ENCODE measurements at places on chromosomes 2 and 18.

DNA sequence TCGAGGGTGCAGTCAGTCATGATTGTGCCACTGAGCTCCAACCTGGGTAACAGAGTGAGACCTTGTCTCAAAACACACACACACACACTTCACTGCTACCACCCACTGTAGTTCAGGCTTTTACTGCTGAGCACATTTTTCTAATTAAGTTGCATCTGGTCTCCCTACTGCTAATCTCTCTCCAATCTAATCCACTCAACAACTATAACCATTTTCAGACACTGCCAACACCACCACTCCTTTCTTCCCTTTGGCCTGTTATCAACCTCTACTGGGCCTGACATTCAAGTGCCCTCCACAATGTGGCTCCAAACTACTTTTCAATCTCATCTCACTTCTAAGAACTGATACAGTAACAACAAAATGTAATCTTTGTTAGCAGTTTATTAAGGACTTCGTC, 44.8 kb downstream of the RMP24 start:
- DNase-seq, result no peak

- DNase-seq, result no peak
These were observed 93.7 kb downstream of the TMEM17 start for GRCh38 chr2:62412347-62412742.

DNA sequence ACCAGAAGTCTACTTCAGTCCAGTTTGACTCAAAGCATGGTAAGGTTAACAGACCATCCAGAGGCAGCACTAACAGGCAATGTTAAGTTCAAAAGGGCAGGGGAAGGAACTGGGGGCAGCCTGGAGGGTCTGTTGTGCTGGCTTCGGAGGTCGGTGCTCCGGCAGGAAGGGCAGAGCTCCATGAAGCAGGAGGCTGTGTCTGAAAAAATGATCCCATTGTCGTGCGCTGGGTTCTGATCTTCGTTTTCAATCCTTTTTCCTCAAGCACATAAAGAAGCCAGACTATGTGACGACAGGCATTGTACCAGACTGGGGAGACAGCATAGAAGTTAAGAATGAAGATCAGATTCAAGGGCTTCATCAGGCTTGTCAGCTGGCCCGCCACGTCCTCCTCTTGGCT, 21.9 kb upstream of the DLX1 start:
- no peak for DNase-seq

DNA sequence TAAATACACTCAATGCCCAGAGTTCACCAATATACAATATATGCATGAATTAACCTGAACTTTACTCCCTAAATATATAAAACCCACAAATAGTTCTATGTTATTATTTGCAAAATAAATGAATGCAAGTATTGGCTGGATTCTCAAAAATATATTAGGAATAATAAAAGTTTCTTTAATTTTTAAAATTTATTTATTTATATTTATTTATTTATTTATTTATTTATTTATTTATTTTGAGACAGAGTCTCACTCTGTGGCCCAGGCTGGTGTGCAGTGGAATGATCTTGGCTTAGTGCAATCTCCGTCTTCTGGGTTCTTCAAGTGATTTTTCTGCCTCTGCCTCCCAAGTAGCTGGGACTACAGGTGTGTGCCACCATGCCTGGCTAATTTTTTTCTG, 88.7 kb upstream of the TMEFF2 start:
- DNase-seq, result no peak

DNA sequence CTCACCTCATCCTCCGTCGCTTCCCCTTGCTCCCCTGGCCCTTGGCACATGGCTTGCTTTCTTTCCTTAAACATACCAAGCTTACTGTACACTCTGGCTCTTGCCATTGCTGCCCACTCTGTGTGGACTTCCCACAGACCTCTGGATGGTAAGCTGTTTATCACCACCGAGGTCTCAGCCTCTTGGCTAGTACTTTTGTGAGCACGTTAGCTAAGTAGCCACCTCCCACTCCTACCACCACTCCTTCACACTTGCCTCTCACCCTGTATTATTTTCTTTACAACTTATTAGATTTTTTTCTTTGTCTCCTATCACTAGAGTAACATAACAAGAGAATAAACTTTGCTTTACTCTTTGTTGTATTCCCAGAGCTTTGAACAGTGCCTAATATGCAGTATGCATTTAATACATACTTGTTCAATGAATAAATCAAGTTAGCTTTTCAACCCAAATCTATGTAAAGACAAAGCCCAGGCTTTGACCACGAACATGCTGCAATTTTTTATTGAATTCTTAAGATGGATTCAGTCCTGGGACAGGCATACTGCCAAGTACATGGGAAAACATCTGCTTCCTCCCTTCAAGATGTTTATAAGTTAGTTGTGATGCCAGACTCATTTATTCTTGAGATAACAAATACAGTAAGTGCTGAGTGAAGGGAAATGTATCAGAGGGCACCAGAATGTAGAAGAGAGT, 25.0 kb upstream of the MSGN1 start:
- no peak for DNase-seq

- DNase-seq, result no peak
These were observed 95.1 kb downstream of the DYM start for GRCh38 chr18:49365346-49365745.

DNA sequence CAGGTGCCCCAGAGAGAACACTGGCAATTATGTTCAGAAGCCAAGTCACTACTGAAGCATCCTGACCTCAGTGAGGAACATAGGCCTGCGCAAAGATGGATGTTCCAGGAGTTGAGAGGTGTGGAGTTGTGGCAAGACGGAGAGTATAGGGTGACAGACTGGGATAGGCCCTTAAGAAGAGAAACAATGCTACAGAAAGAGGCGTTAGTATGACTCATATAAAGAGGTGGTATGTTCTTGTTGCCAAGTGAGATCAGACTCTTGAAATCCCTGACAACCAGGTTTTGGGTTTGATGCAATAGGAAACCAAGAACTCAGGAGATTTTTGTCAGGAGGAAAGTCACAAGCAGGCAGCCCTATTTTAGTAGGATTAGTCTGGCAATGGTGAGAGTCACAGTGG, 185.6 kb downstream of the RIT2 start:
- no peak for DNase-seq

DNA sequence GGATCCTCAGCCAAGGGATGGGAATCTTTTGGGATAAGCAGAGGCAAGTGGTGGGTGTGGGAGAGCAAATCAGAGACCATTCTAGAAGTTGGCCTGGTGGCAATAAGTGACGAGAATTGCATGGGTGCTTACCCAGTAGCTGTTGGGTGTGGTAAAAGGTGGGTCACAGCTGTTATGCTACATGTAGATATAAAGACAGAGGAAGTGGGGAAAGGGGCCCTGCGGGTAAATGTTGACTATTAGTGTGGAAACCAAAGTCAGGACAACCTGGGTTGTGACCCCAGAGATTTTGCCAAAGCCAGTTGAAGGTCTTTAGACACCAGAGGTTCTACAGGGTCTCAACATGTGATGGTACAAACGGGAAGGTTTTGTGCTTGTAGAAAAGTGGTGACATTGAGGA, 443.6 kb upstream of the HNRNPA3 start:
- no peak for DNase-seq

GRCh38 chr2:219664944-219665343, 37.5 kb downstream of the SLC4A3 start:
- no peak for DNase-seq

GRCh38 chr18:12571630-12572029, 86.3 kb downstream of the SPIRE1 start:
- DNase-seq, result no peak

DNA sequence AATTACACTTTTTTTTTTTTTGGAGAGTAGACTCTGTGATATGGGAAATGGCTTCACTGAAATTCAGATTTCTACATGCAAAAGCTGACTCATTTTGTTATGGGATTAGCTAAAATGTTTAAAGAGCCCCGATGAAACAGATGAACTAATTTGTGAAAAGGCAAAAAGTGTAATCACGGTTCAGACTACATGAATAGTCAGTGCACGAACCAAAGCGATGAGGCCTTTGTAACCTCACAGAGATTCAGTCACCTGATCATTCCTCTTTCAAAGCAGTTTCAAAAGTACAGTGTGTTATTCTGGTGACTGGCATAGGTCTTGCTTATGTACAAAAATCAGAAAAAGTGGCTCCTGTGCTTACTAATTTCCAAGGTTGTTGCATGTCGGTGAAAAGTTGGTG, 44.6 kb downstream of the TGIF1 start:
- DNase-seq, result no peak

- no peak for DNase-seq
These were observed 289.9 kb downstream of the NBAS start for GRCh38 chr2:15271276-15271675.

- DNase-seq, result no peak
These were observed 4.6 kb upstream of the SEH1L start for GRCh38 chr18:12943215-12943614.

GRCh38 chr2:235467588-235467987, 26.3 kb upstream of the AGAP1 start:
- DNase-seq, result no peak

- no peak for DNase-seq
These were observed 9.2 kb downstream of the SLC39A10 start for GRCh38 chr2:195666113-195666712.

- peak; percentile 38 for DNase-seq
These were observed at the start of gene PRKD3 for GRCh38 chr2:37324786-37325624. PRKD3 (minus strand) TSS chr2:37324833; CDS start chr2:37316524, 8,309 bp downstream.

- no peak for DNase-seq
These were observed 144.2 kb upstream of the HDAC4 start for GRCh38 chr2:239544918-239545465.

- no peak for DNase-seq
These were observed 47.8 kb downstream of the HK2 start for GRCh38 chr2:74881626-74882298.

- DNase-seq, result no peak
These were observed 63.1 kb downstream of the SPOPL start for GRCh38 chr2:138564586-138565229.

DNA sequence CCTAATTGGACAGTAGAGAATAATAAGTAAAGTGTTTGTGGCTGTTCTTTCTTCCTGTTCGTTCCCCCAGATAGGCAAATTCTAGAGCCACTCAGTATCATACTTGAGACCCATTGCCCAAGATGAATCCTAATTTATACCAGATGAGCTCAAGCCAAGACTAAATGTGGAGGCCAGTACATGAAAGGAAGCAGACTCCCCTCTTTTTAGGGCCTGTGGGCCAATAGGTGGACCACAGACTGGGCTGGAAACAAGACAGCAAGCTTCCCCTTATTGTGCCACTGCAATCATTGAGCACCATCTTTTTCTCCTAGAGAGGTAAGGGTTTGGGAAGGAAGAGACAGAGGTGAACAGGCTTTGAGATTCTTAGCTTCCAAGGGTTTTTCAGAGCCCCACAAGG, 141.9 kb downstream of the MGAT5 start:
- no peak for DNase-seq

GRCh38 chr2:235745597-235745996, 251.8 kb downstream of the AGAP1 start:
- no peak for DNase-seq

DNA sequence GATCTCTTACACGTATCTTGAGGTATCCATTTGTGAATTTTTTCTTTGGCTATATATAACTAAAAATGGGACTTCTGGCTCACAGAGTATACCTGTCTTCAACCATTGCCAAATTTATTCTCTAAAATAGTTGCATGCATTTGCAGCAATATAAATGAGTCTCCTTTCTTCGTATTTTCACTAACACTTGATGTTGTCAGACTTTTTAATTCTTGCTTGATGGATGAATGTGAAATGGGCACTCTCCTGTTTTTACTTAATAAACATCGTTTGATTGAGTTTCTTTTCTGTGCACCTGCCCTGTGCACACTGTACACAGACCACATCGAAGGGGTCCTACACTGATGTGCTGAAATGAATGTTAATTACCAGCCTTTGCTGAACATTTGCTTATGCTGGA, 121.8 kb downstream of the DDX1 start:
- no peak for DNase-seq

GRCh38 chr2:238338710-238339394, 18.5 kb downstream of the TRAF3IP1 start:
- no peak for DNase-seq

GRCh38 chr2:64311948-64312621, 141.9 kb upstream of the LGALSL start:
- DNase-seq, result peak; percentile 65

GRCh38 chr18:29874519-29875098, 1167.9 kb downstream of the DSC3 start:
- peak; percentile 7 for DNase-seq

- DNase-seq, result no peak
These were observed 166.2 kb downstream of the FTCDNL1 start for GRCh38 chr2:199684832-199685231.

GRCh38 chr2:49569176-49569575, 414.9 kb upstream of the FSHR start:
- no peak for DNase-seq

- no peak for DNase-seq
These were observed 69.6 kb downstream of the PHLPP1 start for GRCh38 chr18:62784966-62785413.

DNA sequence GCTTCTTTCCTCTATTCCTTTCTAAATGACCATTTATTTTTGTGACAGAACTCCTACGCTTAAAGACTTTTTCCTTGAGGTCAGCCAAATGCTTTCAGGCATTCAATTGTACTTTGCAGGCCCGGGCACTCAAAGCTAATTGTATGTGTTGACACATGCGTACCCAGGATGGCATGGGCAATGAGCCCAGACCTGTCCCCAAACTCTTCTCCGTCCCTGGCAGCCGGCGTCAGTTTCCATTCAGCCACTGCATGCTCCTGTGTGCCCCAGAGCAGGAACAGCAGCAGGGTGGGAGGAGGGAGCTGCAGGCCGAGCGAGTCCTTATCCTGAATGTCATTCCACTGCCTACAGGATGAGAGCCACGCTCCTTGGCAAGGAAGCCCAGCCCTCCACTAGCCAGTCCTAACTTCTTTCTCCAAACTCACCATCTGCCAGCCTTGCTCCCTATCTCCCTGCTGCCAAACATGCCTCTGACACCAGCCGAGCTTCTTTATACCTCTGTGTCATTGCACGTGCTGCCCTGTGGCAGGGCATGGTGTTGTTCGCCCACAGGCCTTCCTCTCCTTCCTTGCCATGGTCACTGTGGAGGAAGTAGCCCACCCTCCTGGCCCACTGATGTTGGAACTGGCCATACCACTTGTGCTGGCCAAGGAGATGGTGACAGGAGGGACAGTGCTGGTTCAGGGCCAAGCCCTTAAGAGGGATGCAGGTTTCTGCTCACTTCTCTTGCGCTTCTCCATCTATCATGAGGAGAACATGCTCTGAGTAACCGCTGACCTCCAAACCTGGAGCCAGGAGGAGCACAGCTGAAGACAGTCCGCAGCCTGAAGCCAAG, 116.9 kb upstream of the FHL2 start:
- DNase-seq, result no peak

DNA sequence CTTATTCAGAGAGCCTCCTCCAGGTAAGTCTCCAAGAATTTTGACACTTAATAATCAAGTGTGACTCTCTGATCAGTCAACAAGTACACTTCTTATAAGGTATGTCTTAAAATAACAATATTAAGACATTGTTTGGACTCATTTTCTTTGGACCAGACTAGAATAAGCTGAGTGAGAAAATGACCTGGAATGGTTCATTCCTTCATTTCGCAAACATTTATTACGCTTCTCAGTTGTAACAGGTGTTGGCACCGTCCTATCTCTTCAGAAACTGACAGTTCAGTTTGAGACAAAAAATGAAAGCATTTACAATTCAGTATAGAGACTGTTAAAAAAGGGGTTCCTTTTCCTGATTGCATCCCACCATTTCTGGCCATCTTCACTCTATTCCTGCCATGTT, 46.6 kb downstream of the TSPYL6 start:
- no peak for DNase-seq
